ENCODE measurements at places on chromosomes 2 and 18. TPM values are rescaled to one million over a fixed set of nuclear protein-coding genes. Genes with fewer than 3 reads are reported as not detected.

ZNF521 gene
- total RNA-seq, result 10.3 TPM

SLC5A7 gene
- total RNA-seq, result not detected

NEU2 gene
- not detected for total RNA-seq

TAF4B gene
- total RNA-seq, result 1.1 TPM

STPG4 gene
- not detected for total RNA-seq

SERPINB4 gene
- not detected for total RNA-seq

FAM124B gene
- total RNA-seq, result 1.1 TPM

INO80B gene
- total RNA-seq, result 19.3 TPM

SP5 gene
- total RNA-seq, result 0.44 TPM

TFPI gene
- total RNA-seq, result 19.0 TPM

LRP2 gene
- total RNA-seq, result 0.05 TPM

ZNF514 gene
- total RNA-seq, result 15.1 TPM

PLCD4 gene
- total RNA-seq, result 0.99 TPM

PSTPIP2 gene
- 1.8 TPM for total RNA-seq

PPIG gene
- 38.0 TPM for total RNA-seq

KRTCAP3 gene
- 0.63 TPM for total RNA-seq

C1GALT1C1L gene
- 1.2 TPM for total RNA-seq

TMEM169 gene
- total RNA-seq, result 0.25 TPM

RGPD4 gene
- not detected for total RNA-seq

ANTXR1 gene
- total RNA-seq, result 23.3 TPM

SPHKAP gene
- total RNA-seq, result 100 TPM

STARD6 gene
- total RNA-seq, result not detected

LRRTM1 gene
- 0.11 TPM for total RNA-seq

CD207 gene
- total RNA-seq, result not detected

TMEM198 gene
- 2.5 TPM for total RNA-seq

ZSWIM2 gene
- not detected for total RNA-seq

MAL gene
- total RNA-seq, result 4.4 TPM

ARHGEF33 gene
- total RNA-seq, result 0.14 TPM

SETBP1 gene
- 10.3 TPM for total RNA-seq

NEUROD1 gene
- total RNA-seq, result not detected

KLF11 gene
- 20.8 TPM for total RNA-seq

FBXO36 gene
- total RNA-seq, result 0.58 TPM

KIF5C gene
- 0.47 TPM for total RNA-seq

TRIM54 gene
- 285 TPM for total RNA-seq

GATA6 gene
- 60.9 TPM for total RNA-seq

GALNT13 gene
- 0.19 TPM for total RNA-seq

SIGLEC15 gene
- 0.19 TPM for total RNA-seq

TTN gene
- 2,803 TPM for total RNA-seq

RGPD3 gene
- not detected for total RNA-seq

HES6 gene
- 2.7 TPM for total RNA-seq

IRS1 gene
- 17.8 TPM for total RNA-seq

TMEM247 gene
- not detected for total RNA-seq

INSIG2 gene
- 15.9 TPM for total RNA-seq

RBM44 gene
- total RNA-seq, result 0.27 TPM
